ENCODE measurements at places on chromosomes 6 and 20. TPM values are rescaled to one million over a fixed set of nuclear protein-coding genes. Genes with fewer than 3 reads are reported as not detected.

The HLA-E gene
- 1,543 TPM for total RNA-seq

The CCR6 gene
- total RNA-seq = 20.1 TPM

The LRFN2 gene
- total RNA-seq = 4.3 TPM

The SLC26A8 gene
- 2.6 TPM for total RNA-seq

The SLC22A3 gene
- total RNA-seq = 2.2 TPM

The GTSF1L gene
- total RNA-seq = not detected

The FAM83C gene
- not detected for total RNA-seq

The TEAD3 gene
- total RNA-seq = 2.8 TPM

The MYLK2 gene
- 3.4 TPM for total RNA-seq

The PARD6B gene
- total RNA-seq = 3.5 TPM

The TAAR5 gene
- not detected for total RNA-seq

The FOXQ1 gene
- 0.10 TPM for total RNA-seq

The SLA2 gene
- total RNA-seq = 12.1 TPM

The L3MBTL1 gene
- 13.1 TPM for total RNA-seq

The TAGAP gene
- total RNA-seq = 39.6 TPM

The SRSF12 gene
- 0.09 TPM for total RNA-seq

The PGC gene
- total RNA-seq = not detected

The OPN5 gene
- total RNA-seq = not detected

The PTK6 gene
- total RNA-seq = 0.94 TPM

The LPA gene
- not detected for total RNA-seq

The EYA4 gene
- 2.6 TPM for total RNA-seq

The MYMX gene
- total RNA-seq = 1.1 TPM

The NFS1 gene
- 24.8 TPM for total RNA-seq

The LCA5 gene
- total RNA-seq = 2.1 TPM

The SLC32A1 gene
- total RNA-seq = not detected

The SNAI1 gene
- total RNA-seq = 5.2 TPM

The ENPP1 gene
- 3.6 TPM for total RNA-seq

The HUS1B gene
- total RNA-seq = 1.3 TPM

The KIF25 gene
- total RNA-seq = 0.47 TPM

The FNDC1 gene
- 0.19 TPM for total RNA-seq

The NMBR gene
- total RNA-seq = not detected

The ZBTB46 gene
- total RNA-seq = 35.9 TPM
